Nucleus accumbens (tissue), 56 donors: ENCODE measurements at places on chromosomes 5 and 9.

GRCh38 chr5:51811883-51812471 lies 428.7 kb downstream of the ISL1 start:
- DNase-seq: no peak

GRCh38 chr9:3497401-3497800 lies 28.4 kb downstream of the RFX3 start:
- no peak for DNase-seq

DNA sequence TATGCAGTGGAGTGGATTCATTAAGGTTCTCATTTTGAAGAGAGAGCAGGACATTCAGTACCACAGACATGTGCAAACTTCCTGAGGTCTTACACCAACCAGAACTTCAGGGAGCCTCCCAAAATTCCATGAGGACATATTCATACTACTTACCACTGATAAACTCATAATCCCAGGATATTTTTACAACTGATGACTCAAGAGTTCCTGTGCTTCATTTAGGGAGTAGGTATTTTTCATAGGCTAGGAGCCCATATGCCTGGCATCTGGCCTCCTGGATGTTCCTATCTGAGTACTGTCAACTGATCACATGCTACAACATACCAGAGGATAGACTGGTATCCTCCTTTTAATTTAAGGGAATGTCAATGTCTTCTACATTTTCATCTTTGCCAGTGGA lies 578.0 kb downstream of the EFNA5 start:
- no peak for DNase-seq

DNA sequence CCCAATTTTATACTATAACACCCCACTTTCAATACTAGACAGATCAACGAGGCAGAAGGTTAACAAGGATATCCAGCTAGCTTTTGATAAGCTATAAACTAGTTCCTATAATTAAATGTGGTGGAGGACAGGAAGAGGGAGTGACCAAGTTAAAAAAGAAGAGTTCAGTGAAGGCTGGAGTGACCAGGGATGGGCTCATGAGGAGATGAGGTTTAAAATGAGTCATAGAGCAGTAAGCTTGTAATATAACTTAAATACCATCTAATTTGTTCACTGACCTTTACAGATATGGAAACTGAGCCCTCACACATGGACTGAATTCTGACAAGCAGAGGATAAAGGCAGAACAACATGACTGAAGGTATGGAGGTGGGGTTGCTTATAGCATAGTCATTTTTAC lies 284.5 kb downstream of the SPATA31D1 start:
- no peak for DNase-seq

DNA sequence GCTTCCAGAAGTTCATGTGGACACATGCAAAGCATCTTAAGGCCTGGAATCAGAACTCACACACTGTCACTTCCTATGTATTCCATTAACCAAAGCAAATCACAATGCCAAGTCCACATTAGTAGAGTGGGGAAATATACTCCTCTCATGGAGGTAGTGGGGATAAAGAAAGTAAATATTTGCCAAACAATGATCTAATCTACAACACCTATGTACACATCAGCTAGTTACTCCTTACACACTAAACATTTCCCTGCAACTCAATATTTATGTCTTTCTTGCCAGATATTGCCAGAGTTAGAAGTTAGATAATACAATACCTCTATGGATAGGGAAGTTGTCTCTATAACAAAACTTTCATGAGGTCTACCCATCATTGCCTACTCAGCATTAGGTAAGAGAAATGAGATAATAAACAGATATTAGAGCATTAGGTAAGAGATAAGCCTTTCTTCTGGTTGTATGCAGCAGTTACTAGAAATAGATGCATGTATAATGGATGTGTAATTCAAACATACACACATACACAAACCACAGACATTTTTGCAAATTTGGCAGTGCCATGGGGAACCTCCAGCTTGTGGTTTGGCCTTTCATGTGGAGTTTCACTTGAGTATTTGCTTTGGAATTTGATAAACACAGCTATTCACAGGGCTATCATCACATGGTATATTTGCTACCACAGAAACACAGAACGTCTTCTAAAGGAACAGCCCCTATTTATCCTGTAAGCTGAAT lies 196.5 kb downstream of the TLE1 start:
- DNase-seq: no peak

DNA sequence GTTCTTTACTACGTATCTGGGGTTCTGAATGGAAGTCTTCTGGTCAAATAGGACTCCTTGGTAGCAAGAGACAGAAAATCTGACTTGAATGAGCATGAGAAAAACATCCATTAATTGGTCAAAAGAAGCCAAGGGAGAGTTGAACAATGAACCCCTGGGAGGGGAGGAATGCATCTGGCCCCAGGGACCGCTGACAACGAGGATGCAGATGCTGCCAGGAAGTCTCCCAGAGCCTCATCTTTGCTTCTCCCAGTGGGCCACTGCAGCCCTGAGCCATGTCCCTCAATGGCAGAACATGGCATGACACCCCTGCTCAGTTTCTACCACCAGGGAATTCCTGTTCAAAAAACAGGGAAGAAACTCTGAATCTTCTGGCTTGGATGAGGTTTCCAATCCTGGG lies 50.5 kb upstream of the ICE1 start:
- DNase-seq: no peak

DNA sequence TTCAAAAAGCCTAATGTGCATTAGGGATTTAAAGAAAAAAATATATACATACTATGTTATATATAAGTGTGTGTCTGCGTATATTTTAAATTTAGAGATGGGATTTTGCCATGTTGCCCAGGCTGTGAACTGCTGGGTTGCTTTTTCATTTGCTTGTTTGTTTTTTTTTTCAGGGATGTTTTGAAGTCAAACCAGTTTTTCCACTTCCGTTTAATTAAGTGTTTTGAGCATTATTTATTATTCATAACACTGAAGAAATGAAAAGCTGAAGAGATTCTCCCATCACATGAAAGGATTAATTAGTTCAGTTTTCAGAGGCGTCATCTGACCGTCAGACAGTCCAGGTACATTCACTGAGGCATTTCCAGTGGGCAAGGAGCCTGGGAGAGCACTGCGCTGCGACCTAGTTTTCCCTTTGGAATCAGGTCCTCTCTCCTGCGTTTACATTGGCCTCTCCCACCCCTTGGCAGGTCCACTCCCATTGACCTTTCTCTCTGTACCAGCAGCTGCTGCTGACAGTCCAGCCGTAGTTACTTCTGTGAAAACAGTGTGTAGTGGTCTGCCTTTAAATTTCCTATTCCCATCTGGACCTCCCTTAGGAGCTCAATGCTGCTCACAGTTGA lies 26.0 kb downstream of the ARRDC3 start:
- DNase-seq: no peak

DNA sequence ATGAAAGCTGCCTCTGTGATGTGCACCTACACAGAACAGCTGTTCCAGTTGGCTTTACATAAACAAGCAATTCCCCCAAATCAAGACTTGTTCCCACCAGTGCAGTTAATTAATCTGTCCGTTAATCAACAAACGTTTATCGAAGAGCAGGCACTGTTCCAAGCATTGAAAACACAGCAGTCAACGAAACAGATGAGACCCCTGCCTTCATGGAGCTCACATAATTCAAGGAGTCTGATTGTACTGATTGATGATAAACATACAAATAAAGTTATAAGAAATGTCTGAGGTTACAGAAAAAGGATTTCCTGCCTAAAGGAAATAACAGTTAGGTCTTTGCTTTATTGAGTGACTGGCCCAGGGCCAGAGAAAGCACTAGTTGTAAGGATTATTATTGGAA lies 26.2 kb upstream of the PCSK5 start:
- no peak for DNase-seq

DNA sequence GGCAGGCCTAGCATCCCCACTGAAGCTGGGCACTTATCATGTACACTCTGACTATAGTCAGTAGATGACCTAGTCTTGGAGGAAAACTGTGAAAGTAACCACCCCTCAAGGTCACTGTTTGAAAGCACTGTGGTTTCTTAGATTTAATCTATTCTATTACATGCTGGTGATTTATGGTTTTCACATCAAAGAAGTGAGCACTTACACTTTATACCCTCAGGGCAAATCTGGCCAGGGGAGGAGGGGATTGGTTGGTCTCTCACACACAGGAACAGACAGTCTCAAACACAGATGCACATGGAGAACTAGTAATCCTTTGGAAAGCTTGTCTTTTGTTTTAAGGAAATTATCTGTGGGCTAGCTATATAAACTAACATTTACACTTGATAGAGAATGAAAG lies 17.9 kb upstream of the SPIN1 start:
- DNase-seq: no peak

DNA sequence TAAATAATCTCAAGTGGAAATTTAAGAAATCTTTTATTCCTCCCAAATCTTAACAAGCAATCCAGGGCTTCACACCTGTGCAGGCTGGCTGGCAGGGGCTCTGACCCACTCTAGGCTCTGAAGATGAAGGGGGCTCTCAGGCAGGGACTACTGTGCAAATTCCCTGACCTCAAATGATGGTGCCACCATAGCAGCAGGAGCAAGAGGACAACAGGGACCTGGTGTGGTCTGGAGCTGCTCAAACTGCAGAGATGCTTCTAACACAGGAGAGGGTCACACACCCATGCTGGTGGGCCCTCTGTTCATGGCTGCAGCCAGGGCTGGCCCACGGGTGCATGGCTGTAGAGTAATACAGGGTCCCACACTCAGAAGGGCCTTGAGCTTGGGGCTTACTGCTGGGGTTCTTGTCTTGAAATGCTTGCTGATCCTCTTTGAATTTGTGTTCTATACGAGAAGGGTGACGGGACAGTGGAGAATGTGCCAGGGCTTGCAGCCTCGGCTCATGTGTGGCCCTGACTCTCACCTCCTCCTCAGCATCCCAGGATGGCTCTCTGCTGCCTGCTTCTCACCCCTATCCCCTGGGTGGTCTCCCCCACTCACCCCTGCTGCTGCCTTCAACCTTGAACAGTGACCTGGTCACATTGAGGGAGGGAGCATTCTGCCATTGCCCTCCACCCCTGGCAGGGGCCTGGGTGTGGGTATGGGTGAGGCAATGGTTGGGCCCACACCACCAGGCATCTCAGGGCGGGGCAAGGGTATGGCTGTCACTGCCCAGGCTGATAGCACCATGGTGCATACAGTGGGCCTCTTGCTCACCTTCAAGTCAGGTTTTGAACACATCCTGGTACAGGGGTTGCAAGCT lies 191.7 kb downstream of the FSTL4 start:
- no peak for DNase-seq

- no peak for DNase-seq
These were observed 14.3 kb downstream of the GRIA1 start for GRCh38 chr5:153504726-153505125.

GRCh38 chr5:173411791-173412555 lies 83.8 kb upstream of the STC2 start:
- DNase-seq: no peak

- no peak for DNase-seq
These were observed 50.8 kb downstream of the WDR36 start for GRCh38 chr5:111142932-111143331.

DNA sequence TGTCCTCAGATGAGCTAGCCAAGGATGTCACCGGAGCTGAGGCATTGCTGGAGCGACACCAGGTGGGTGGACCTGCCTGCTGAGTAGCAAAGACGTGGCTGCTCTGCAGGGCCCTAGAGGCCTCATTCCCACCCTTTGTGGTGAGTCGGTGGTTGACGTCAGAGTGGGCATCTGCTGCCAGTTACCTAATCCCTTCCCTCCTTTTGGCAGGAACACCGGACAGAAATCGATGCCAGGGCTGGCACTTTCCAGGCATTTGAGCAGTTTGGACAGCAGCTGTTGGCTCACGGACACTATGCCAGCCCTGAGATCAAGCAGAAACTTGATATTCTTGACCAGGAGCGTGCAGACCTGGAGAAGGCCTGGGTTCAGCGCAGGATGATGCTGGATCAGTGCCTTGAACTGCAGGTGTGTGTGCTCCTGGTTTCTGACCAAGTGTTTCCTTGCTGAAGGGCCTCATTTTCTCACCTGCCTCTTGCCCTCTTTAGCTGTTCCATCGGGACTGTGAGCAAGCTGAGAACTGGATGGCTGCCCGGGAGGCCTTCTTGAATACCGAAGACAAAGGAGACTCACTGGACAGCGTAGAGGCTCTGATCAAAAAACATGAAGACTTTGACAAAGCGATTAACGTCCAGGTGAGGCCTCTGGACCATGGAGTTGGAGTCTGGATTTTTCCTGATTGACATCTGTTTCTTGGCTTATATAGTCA lies 48.9 kb downstream of the DYNC2I2 start:
- peak; percentile 49 for DNase-seq

DNA sequence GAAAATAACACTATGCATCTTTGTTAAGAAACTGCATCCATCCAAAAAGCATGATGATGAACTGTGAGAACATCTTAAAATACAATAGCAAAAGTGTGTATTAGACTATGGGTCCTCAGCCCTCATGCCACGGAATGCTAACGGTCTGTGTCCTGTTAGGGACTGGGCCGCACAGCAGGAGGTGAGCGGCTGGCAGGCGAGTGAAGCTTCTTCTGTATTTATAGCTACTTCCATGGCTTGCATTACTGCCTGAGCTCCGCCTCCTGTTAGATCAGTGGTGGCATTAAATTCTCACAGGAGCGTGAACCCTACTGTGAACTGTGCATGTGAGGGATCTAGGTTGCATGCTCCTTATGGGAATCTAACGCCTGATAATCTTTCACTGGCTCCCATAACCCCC lies 129.8 kb downstream of the NXNL2 start:
- DNase-seq: no peak

- DNase-seq: no peak
These were observed 38.3 kb upstream of the NEURL1B start for GRCh38 chr5:172602783-172603231.
